AG09309 (cell line): ENCODE measurements at places on chromosomes 4 and X.

DNA sequence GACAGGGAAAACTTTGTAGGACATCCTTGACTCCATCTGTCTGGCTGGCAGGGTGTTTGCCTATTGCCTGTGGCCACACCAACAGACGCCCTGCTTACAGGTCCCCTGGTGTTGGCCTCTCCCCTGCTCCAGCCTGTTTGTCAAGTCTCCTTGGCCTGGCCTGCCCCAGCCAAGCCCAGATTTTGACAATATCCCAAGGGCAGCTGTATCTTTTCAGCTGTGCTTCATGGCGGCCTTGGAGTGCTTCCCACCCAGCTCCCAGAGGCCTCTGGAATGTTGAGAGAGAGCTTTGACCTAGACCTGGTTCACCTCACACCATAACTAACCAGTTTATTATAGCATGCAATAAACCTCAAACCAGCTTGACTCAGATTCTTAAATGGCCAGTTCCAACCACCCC lies 204.0 kb upstream of the NHS start:
- no peak for DNase-seq

DNA sequence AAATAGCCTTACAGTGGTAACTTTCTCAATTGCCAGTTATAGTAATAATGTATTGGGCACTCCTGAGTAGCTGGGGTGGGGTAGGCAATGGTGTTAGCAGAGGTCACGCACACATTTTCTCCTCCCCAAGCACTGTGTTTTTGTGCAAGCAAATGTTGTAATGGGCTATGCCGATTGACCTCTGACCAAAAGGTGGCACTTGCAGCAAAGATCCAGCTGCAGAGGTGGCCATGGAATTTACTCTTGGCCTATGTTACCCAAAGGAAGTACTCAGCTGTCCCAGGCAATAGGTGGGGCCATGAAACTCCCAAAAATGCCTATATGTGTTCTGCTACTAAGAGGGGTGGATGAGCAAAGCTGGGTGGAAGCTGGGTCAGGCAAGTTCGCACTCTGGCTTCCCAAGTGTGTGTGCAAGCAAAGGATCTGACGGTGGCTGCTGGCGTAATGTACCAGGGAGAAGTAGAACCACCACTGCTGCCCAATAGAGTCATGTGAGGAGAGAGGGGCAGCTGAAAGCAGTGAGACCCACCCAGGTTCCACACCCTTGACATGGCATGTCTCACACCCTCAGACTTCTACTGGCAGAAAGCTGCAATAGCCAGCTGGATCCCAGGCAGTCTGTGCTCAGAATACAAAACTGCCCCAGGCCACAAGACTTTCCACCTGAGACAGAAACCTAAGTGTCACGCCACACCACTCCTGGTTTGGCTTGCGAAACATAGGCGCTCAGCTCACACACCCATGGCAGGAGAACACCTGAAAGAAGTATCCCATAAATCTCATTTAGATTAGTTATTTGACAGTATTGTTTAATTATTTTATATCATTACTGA lies 353.3 kb upstream of the EMCN start:
- DNase-seq, result no peak

DNA sequence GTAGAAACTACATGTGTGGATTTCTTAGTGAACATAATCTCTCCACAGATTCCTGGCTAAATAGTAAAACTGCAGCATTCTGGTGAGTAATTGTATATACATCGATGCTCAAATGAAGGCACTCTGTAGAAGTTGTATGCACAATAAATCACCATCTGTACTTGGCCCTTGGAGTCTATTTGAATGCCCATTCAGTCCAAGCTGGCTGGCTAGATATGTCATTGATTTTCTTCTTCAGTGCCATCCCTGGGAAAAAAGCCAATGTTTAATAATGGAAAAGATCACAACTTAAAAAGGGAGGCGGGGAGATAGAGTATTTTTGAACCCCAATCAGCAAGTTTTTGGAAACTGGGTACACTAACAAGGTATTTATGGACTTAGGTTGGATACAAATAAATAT lies 381.0 kb upstream of the TEX13C start:
- no peak for DNase-seq

- DNase-seq, result no peak
Observed at GRCh38 chr4:85557016-85557901, 82.3 kb downstream of the ARHGAP24 start.
